Stimulated activated CD4-positive, alpha-beta T cell treated with anti-CD3 and anti-CD28 coated beads, Interleukin-2, amount 100 ng/mL, for 24 hours (primary cell): ENCODE measurements at places on chromosomes 11 and 22.

GRCh38 chr22:25911243-25911972 is 169.4 kb downstream of the MYO18B start:
- DNase-seq = no peak

DNA sequence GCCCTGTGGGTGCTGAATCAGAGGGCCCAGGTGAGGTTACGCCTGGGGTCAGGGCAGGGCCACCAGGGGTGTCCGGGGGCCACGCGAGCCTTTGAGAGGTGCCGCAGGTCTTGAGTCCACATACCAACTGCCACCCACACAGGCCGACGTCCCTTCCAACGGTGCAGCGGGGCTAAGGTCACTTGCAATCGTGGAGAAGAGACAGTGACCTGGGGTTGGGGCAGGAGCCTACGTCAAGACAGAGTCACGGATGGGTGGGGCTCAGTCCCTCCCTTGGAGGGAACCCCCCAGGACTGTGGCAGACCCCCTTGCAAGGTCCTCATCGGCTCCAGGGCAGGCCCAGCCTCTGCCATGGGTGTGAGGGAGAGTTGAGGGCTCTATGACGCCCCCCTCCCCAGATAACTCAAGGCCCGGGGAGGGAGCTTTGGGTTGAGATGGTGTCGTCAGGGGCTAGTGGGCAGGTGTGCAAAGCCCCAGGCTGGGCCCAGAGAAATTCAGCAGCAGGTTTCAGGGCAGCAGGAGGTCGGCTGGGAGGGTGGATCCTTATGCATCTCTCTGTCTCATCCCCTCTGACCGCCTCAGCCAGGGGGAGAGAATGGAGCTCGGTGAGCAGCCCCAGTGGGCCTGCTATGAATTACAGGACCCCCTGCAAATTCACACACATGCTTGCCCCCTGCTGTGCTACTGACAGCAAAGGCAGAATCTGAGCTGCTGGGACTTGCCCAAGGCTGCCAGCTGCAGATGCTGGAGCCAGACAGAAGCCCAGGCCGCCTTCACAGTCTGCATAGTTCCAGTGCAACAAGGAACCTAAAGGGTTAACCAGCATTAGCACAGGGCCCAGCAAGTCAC is 60.0 kb downstream of the MYEOV start:
- DNase-seq = peak; percentile 14

DNA sequence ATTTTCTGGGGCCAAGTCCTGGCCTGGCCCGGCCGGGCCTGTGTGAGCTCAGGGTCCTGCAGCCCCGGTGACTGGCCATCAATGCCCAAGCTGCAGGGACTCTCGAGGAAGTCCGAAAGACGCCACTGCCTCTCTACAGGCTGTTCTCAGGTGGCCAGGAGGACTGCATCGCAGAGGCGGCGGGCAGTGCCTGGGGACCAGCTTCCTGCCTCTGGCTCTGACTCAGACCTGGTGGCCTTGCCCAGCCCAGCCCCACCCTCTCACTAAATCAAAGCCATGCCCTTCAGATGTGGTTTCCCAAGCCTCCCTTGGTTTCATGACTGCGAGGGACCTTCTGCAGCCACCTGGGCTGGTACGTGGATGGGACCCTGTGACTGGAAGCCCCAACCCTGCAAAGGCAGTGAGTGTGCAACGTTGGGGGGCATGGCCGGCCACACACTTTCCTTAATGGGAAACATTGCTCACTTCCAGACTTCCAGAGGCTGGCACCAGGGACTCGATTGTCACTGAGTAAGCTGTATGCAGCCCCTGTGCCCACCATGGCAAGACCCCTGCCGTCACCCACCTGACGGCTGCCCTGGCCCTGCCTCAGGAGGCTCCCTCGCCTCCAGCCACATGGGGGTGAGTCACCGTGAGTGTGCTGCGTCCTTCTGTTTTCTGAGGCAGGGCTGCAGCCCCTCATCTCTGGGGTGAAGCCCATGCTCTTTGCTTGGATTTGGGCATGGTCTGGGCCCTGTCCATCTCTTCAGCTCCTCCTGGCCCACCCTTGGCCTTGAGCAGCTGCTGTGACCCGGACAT is 6.0 kb upstream of the FGF3 start:
- no peak for DNase-seq

- DNase-seq = no peak
Measured at GRCh38 chr11:21625982-21626381, 566.9 kb upstream of the ANO5 start.

DNA sequence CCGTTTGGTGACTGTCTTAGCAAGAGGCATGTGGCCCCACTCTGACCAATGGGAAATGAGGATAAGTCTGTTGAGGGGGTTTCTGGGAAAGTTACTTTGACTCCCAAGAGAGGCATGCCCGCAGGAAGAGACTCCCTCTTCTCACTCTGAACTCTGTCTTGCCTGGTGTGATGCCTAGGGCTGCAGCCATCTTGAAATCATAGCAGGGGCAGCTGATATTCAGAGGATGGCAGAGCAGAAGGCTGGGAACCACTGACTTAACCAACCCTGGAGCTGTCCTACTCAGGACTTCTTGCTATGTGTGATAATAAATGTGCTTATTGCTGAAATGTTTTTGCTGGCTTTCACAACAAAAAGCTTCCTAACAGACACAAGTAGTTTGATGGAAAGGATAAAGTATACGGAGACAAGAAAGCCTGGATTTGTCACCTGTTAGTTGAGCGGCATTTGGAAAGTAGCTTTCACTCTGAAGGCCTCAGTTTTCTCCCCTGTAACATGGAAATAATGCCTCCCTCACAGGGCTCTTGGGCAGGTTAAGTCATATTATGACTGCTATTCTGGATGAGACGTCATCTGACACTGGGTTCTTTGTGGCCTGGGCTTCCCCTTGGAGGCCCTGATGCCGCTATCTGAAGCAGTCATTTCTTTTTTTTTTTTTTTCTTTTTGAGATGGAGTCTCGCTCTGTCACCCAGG is 128.5 kb downstream of the CEP164 start:
- DNase-seq = peak; percentile 30

- no peak for DNase-seq
Measured at GRCh38 chr11:75663808-75664207, 5.0 kb downstream of the MAP6 start.

- DNase-seq = no peak
Measured at GRCh38 chr11:67113231-67113721, 5.8 kb upstream of the KDM2A start.

GRCh38 chr11:116701297-116701801 is 71.4 kb downstream of the BUD13 start:
- no peak for DNase-seq

DNA sequence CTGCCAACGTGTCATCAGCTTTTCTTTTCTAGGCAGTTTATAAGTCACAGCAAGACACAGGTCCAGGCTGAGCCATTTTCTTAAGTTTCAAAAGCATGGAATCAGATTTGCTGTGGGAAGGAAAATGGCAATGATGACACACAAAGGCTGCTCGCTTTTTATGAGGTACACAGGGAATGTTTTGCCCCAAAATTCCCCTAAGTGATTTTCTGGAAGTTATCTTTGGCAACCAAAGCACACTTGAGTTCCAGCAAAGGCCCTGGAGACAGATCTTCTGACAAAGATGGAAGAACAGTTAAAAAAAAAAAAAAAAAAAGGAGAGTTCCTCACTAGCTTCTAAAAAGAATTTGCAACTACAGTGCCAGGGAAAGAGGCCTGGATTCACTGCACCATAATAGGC is 260.8 kb downstream of the LARGE1 start:
- DNase-seq = no peak

- DNase-seq = no peak
Measured at GRCh38 chr11:64814712-64815187, 4.4 kb upstream of the MEN1 start.
